ENCODE measurements at places on chromosomes 2 and 18.

DNA sequence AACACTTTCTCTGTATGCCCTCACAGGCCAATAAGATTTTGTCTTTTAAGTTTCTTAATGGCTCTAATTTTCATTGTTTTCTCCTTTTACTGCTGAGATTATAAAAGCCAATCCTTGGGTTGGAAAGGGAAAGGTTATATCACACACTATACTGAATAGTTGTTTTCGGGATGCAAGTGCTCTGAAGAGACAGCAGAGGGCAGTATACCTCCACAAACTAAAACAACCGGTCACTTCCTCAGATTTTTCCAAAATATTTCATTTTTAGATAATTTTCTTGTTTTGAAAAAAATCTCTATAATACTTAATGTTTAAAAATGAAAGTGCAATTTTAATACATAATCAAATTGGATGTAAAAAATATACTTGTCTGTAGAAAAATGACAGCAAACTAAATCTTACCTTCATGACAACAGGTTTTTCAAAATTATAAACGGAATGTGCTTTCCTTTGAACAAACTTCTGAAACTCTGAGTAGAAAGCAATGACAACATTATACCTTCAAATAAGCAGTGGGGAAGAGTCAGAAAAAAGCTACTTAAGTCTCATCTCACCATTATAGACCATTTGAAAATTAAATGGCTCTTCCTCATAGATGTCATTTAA lies 82.7 kb downstream of the ORC4 start:
- DNase-seq, result peak; percentile 11

DNA sequence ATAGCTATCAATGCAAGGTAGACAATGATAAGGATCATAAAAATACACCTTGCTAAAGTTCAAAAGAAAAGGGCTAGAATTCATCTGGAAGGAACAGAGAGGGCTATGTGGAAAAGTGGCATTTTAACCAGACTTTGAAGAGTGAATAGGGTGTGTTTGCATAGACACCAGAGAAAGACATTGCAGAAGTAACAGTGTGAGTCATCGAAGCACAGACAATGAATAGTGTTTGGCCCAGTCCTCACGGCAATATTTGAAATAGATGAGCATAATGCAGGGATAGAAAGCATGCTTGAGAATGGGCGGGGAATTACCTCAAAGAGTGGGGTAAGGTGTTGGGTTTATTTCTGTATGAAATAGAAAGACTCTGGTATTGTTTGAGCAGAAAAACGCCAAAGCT lies 24.2 kb downstream of the MYT1L start:
- peak; percentile 47 for DNase-seq

DNA sequence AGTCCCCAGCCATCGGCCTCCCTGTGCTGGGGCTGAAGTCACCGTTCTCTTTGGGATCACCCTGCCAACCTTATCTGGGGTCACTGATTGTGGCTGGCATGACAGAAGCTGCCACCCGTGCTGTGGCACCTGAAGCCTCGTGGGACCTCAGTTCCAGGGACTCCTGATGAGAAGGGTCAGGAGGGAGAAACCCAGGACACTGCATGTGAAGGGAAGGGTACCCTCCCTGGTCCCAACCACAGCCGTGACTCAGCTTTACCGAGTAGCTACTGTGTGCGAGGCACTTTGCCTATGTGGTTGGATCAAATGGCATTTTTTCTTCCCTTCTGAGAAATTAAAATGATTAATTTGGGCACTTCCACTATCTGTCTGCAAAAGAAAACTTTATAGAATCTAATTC lies 64.4 kb downstream of the SP110 start:
- no peak for DNase-seq

DNA sequence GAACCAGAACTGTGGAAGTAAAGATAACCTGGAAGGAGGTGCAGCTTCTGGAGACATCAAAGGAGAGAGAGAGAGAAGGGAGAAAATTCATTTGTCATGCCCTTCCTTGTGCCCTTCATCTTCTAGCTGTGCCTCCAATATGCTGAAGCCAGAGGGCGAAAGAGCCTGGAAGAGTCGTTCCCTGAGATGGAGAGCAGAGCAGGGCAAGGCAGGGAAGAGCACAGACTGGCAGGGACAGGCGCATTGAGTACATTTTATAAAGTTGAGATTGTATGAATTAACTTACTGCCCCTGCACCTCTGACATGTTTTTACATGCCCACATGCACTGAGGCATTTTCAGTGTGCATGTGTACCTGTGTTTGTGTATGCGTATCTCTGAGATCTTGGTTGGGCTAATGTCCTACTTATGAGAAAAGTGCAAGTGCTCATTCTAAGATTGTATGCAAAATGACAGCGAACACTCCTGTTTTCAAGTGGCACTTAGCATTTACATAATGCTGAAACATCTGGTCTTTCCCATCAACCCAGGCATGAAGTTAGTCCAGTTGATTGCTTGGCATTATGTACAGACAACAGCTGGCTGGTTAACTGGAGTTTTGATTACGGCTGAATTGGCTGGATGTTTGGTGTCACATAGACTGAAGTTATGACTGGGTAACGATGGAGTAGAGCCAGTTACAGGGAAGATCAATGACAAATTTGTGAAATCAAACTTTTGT lies 23.7 kb upstream of the MMADHC start:
- DNase-seq, result no peak

GRCh38 chr2:143890798-143891197 lies 629.1 kb downstream of the ZEB2 start:
- no peak for DNase-seq

DNA sequence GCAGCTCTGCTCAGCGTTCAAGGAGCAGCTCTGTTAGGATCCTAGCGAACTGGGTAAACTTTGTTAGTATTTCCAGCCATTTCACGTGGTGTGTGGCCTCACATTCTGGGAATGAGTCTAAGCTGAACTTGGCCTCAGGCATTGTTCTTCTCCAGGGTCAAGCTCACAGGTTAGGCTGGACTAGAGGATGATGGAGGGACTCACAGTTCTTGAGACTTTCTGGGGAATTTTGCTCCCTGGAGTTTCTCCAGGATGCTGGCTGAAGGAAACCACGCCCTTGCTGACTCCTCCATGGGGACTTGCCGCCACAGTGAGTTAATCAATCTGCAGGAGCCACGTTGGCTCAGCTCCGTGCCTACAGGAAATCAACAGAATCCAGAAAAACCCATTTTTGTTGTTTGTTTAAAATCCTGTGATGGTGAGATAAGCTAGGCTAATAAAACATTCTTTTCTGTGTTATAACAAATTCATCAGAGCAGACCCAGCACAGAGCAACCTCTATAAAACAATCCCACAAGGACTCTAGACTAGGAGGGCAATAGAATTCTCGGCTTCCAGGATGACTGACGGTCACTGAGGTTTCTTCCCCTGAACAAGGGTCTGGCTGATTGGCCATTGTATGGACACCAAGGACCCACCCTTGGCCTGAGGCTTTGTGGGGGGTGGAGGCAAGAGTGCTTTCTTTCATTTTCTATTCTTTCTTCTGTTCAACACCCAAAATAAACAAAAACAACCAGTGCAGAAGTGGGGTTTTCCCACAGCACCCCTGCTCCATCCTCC lies 12.6 kb downstream of the CNDP1 start:
- no peak for DNase-seq

GRCh38 chr18:5728531-5728930 lies 166.8 kb downstream of the TMEM200C start:
- DNase-seq, result no peak

DNA sequence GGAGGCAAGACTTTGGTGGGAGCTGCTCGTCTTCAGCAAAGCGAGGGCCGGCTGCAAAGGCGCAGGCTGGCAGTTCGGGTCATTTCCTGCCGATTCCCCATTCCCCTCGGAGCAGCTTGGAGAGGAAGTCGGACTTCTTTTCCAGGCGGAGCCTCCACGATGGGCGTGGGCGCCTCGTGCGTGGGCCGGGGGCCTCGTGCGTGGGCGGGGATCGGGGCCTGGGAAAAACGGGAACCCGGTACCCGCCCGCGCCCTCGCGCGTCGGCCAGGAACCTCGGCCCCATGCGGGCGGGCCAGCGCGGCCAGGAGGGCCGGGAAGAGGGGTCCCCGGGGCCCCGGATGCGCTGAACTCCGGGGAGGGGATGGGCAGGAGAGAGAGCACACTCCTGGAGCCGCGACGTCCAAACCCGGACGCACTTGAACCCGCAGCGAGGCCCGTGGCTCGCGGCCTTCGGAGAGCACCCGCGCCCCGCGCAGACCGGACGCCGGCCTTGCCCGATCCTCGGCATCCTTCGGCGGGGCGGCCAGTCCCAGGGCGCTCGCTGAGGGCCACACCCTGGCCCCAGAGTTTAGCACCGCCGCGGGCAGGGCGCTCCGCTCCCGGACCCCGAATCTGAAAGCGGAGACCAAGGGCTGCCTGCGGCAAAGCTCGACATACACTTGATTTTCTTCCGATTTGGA lies 368.4 kb downstream of the MTX2 start:
- DNase-seq, result no peak

DNA sequence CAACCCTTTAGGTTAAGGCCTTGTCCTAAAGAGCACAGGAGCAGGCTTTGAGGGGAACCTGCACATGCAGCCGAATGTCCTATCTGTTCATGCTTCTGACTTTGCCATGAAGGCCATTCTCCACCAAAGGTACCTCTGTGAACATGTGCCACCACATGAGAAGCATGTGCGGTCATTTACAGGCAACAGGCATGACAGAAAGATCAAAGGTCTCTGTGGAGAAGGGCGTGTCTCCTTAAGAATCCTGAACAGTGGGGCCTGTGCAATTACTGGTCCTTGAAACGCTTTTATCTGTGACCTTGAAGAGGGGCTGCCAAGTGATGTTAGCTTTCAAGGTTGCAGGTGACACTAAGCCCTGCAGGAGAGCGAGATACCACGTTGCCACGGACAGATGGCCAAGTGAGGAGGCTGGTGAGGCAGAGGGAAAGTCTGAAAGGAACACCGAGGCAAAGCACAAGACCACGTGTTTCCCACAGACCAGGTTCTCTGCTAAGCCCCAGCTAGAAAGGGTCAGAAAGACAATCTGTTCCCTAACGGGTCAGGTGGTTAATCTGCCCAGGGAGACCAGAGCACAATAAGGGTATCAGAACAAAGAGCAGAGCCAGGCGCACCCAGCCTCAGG lies 19.5 kb upstream of the POMC start:
- DNase-seq, result no peak

GRCh38 chr2:152761214-152761613 lies 42.8 kb downstream of the ARL6IP6 start:
- no peak for DNase-seq

- no peak for DNase-seq
Measured at GRCh38 chr2:143148011-143148410, 18.8 kb downstream of the ARHGAP15 start.

DNA sequence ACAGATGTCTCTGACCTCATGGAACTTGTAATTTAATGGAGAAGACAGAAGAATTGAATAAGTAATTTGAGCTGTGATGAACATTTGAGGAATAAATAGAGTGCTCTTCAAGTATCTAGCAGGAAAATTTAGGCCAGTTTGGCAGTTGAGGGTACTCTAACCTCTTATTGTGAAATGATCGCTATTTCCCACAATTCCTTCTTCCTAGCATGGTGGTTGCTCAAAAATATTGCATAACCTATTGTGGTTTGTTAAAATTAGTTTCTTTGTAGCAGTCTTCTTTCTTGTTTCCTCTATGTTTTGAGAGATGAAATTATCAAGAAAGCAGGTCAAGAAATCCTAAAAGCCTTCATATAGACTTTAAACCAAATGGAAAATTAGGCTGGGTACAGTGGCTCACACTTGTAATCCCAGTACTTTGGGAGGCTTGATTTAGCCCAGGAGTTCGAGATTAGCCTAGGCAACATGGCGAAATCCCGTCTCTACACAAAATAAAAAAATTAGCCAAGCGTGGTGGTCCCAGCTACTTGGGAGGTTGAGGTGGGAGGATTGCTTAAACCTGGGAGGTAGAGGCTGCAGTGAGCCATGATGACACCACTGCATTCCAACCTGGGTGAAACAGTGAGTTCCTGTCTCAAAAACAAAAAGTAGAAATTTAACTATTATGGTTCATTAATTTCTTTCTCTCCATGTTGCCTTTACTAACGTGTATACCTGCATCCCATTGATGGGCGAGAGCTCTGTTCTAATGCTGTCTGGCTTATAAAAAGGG lies 58.7 kb downstream of the RBKS start:
- DNase-seq, result no peak

- DNase-seq, result no peak
Measured at GRCh38 chr2:101130081-101130480, 21.1 kb downstream of the TBC1D8 start.

DNA sequence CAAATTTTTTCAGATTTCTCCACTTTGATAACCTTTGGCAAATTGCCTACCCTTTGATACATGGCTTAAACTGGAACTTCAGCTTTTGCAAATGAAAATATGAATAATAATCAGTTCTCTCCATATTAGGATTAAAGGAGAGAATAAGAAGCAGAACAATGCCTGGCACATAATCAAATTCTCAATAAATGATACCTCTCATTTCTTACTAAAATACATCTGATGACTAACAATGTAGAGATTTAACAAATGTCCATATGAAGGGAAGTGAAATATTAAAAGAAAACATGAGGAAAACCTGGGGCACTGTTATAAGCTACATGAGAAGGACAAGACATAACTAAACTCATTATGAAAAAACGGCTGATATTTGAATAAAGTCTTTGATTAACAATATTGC lies 1103.6 kb downstream of the LRP1B start:
- DNase-seq, result no peak

GRCh38 chr2:20049637-20050036 lies 1.8 kb downstream of the LAPTM4A start:
- DNase-seq, result no peak

DNA sequence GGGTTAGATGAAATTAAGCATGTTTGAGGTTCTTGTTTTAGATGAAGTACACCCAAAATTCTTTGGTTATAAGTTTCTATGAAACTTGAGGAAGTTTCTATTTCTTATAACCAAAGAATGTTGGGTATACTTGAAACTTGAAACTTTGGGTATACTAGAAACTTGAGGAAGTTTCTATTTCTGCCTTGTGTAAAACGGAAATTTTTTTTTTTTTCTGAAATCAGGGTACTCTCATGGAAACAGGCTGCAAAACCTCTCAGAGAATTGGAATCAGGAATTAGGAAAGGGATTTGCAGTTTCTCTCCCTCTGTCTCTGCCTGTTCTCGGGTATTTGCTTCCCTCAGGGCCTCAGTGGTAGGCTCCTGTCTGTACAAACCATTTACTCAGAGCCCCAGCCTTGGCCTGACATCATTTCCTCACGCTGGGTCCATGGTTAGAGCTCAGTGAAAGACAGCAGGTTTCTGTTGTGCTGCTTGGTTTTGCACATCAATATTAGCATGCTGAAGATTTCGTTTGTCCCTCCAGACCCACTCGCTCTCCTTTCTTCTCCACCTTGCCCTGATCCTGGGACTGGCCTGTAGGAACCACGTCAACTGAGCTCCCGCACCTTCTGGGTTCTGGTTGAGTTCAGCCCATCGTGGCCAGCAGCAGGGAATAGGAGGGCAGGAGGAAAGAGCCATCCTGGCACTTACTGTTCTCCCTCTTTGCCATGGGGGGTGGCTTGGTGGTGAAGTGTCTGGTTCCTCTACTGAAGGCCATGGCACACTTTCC lies 106.4 kb downstream of the POLR1A start:
- DNase-seq, result no peak
